ENCODE measurements at places on chromosomes 4 and X.

DNA sequence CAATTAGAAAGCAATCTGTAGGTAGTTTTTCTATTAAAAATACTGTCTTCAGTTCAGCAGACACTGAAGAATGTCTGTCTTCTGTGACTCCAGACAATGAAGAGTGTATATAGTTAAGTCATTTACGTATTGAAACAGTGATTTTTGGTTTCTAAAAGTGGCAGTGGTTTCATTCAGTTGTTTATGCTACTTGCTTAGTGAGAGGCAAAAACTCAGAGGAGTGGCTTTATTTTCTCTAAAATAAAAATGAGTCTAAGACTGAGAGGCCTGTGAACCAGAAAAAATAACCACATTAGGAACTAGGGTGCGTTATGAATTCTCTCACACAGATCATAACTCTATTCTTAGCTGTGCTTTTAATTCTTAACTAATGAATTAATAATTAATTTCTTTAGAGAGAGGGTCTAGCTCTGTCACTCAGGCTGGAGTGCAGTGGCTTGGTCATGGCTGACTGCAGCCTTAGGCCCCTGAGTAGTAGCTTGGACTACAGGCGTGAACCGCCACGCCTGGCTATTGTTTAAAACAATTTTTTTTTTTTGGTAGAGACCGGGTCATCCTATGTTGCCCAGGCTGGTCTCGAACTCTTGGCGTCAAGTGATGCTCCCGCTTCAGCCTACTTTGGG, 31.4 kb downstream of the FREM3 start:
- no peak for DNase-seq

DNA sequence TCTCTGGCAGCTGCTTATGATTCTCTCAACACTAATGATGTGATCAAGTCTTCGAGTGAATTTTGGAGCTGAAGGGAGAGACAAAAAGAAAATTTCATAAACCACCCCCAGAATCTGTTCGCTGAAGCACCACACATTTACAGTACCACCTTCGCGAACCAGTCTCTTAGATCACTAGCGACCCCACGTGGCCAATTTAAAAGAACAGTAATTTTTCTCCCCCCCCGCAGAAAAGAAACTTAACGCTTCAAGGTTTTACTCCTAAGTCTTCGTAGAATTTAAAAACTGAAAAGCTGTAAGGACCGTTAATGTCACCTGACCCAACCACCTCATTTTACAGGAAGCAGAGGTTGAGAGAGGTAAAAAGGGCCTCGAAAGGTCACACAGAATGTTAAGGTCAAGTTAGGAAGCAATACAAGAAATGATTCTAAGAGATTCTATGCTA, 187.5 kb downstream of the QDPR start:
- DNase-seq, result no peak

GRCh38 chrX:151975228-151975593, 735 bp upstream of the GABRE start:
- no peak for DNase-seq

- no peak for DNase-seq
Observed at GRCh38 chr4:87196927-87197326, 23.5 kb downstream of the KLHL8 start.

DNA sequence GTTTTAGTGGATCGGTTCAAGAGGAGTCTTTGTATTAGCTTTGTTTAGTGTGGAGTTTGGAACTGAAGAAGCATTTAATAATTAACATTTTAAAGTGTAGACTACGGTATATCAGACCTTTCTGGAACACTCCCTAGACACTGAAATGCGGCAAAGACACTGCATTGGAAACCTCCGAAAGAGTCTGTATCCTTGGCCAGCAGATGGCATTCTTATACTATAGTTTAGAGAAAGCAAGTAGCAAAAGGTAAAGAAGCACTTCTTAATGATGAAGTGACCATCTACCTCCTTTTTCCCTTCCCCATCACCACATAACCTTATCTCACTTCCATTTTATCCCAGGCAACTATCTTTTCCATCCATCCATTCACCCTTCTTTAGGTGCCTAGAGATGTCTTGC, 7.6 kb downstream of the FABP2 start:
- no peak for DNase-seq

- DNase-seq, result no peak
Observed at GRCh38 chr4:101345271-101345595, 2.1 kb downstream of the PPP3CA start.

DNA sequence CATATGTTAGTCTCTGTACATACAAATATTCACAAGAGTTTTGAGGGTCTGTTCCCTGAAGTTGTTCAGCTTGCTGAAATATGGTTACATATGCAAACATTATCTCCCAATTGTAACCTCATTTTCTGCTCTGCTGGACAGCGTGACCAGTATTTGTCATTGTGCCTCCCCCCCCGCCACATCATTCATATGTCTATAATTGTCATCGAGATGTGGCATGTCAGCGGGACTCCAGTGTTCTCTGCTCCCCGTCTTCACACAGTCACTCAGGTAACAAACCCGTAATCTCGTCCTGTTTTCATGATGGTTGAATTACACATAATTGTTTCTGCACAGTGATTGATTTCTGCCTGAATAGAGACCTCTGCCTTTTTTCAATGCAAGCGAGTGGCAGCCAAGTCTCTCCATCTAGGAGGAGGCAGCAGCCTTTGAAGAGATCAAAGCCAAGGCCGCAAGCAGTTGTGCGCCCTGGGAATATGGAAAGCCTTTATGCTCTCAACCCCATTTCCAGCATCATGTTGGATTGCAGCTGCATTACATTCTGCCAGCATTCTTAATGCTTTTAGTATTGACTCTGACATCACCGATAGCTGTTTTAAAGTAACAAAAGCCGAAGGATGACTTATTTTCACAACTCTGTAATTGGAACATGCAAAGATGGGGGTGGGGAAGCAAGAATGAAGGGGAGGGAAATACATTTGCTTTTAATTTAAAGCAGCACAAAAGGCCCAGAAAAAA, 27.4 kb downstream of the LEF1 start:
- DNase-seq, result no peak

- no peak for DNase-seq
Observed at GRCh38 chrX:138929926-138930582, 218.5 kb upstream of the FGF13 start.

DNA sequence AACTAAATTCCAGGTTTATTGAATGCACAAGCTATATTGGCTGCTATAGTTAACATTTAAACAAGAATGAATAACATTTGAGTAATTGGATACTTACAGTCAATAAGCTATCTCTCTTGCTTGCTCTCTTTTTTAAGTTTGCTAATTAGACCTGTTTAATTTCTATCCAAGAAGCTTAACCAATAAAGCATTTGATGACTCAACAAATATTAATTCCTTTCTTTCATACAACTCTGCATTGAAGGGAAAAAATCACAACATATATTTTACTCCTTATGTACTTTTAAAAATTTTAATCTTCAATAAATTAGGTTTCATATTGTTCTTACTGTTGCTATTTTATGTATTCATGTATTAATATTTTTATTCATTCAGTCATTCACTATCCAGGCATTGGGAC, 1552.6 kb upstream of the ADGRL3 start:
- no peak for DNase-seq

GRCh38 chr4:48079972-48080391, 54.1 kb downstream of the TXK start:
- no peak for DNase-seq

DNA sequence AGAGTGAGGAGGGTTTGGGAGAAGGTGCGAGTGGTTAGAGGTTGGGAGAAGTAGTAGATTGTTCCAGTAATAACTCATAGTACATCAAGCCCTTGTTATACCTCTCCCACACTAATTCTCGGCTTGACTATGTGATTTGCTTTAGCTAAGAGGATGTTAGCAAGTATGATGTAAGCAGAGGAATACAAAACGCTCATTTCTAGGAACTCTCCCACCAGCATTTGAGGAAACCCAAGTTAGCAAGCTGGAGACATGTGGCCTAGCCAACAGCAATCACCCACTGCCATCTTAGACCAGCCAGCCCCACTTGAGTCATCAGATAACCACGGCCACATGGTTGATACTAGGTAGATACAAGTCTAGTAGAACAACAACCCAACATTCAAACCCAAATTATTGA, 14.2 kb downstream of the FTHL17 start:
- DNase-seq, result no peak

DNA sequence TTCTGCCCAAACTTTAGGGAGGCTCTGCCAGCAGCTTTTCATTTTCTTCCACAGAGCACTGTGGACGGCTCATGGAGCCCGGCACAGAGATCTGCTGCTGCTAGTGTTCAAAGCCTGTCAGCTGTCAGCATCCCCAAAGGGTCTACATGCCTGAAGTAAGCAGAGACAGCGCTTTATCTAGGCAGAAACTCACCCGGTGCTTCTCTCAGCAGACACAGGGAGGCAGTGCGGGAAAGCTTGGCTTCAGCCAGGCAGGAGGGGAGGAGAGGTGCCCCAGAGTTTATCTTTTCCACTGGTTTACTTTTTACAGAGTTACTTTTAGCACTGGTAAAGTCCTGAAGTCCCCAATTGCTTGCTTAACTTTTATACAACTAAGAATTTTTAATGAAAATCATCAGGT, 339.3 kb downstream of the NKX6-1 start:
- no peak for DNase-seq
